SK-N-MC (cell line): ENCODE measurements at places on chromosomes 1 and 21.

DNA sequence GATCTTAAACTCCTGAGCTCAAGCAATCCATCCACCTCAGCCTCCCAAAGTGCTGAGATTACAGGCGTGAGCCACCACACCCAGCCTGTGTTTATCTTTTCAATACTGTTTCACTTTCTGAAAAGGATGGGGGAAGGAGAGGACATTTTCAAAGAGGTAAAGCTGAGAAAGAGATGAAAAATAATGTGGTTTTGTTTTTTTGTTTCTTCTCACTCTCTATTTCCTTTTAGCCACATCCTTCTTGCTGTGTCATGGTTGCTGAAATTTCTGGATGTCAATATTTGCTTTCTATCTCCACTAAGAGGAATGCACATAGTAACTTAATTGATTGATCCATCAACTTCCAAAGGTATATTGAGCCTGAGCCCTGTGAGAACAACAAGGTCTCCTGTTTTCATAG, 6.4 kb upstream of the C1orf21 start:
- no peak for DNase-seq

GRCh38 chr1:244836135-244836521, 670 bp downstream of the COX20 start:
- DNase-seq = no peak

DNA sequence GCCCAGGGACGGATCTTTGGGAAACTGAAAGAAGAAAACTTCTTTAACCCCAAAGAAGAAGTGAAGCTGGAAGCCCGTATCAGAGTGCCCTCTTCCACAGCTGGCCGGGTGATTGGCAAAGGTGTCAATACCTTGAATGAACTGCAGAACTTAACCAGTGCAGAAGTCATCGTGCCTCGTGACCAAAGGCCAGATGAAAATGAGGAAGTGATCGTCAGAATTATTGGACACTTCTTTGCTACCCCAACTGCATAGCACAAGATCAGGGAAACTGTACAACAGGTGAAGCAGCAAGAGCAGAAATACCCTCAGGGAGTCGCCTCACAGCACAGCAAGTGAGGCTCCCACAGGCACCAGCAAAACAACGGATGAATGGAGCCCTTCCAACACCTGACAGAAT, 114.0 kb downstream of the NBPF12 start:
- no peak for DNase-seq

DNA sequence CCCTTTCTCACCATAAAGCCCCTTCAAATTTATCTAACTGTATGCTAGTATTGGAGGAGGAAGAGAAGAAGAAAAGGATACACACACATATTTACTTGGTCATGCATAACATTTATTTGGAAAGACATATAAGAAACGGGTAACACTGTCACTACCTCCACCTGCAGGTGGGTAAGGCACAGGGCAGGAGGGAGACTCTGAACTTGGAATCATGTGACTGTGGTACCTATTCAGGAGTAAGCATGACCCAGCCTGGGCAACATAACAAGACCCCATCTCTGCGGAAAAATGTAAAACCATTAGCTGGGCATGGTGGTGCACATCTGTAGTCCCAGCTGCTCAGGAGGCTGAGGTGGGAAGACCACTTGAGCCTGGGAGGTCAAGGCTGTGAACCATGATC, 1.4 kb upstream of the PADI6 start:
- no peak for DNase-seq

GRCh38 chr1:205481629-205482151, 22.8 kb upstream of the CDK18 start:
- no peak for DNase-seq

DNA sequence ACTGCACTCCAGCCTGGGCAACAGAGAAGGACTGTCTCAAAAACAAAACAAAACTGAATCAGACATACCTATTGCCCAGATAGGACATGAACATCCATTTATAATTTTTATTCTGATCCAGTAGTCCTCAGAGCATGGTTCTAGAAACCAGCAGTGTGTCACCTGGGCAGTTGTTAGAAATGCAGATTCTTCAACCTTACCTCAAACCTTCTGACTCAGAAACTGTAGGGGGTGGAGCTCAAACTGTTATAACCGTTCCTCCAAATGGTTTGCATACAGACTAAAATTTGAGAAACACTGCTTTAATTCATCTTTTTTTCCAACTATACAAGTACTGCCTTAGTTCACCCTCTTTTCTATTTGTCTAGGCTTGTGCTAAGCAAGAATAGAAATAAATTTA, 6.0 kb downstream of the NASP start:
- no peak for DNase-seq

- no peak for DNase-seq
Observed at GRCh38 chr21:17231771-17232170, 281.1 kb upstream of the CXADR start.

DNA sequence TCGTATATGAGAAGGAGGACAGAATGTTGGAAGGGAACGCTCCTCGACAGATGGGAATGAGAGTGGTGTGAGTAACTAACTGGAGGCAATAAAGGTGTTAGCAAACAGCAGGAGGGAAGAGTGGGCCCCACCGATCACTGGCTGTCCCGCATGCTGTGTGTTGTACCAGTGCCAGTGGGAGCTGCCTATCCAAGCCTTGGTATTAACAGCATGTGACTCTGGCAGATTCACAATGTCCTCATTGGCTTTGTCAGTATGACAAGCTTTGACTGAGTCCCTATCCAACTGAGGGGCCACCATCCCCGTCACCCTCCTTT, 188.3 kb downstream of the NRIP1 start:
- no peak for DNase-seq

DNA sequence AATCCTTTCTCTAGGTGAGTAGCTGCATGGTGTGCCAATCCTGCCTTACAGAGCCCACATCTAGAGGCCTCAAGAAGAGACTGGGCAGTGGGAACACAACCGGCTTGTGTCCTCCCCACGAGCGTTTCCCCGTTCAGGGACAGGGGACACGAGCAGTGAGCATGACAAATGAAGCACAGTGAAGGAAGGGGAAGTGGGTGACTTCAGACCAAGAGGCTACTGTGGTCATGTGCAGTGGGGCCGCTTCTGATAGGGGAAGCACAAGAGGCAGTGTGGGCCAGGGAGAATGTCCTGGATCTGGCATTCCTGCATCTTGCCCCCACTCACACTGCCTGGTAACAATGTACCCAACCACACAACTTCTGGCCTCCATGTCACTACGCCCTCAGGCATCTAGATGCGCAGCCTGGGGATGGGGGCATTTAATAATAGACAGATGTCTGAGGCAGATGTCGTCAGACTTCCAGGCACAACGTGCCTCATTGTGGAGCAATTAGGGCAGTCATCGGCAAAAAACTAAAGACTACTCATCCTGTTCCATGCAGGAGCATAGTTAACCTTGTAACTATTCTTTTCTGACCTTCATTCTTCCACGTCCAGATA, 155.6 kb upstream of the NBPF11 start:
- DNase-seq = no peak

DNA sequence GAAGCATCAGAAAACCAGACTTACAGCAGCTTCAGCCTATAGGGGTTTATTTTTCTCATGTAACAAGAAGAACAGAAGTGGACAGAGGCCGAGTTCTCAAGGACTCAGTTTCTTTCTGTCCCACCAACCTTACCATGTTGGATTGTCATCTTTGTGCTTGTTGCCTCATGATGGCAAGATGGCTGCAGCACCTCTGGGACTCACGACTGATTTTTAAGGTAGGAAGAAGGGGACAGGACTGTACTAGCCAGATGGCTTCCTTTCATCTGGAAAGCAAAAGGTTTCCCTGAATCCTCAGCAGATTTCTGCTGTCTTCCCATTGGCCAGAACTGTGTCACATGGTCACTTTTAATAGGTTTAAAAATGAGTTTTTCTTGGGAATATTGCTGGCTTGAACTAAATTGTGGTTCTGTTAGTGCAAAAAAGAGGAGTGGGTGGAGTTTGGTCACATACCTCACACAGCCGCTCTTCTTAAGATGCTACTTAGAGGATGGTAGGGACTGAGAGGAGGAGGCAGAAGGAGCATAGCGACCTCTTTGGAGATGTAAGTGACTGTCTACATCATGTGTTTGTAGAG, 48.1 kb upstream of the ENAH start:
- no peak for DNase-seq

- no peak for DNase-seq
Observed at GRCh38 chr1:199808110-199808870, 219.2 kb upstream of the NR5A2 start.

DNA sequence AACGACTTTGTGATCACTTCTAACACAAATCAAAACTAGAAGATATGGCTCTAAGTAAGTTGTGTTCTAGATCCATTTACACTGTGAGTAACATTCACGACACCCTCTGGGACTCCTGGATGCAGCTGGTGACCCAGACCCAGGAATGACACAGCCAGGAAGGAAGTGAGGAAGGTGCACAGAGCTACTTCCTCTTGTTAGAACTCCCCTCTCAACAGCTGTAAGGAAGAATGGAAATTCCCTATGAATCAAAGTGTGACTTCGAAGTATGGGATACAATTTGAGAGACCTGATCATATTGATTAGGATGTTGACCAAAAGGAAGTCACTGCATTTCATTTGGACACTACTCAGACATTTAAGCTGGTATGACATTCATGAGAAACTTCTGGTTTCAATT, 185.3 kb downstream of the NRIP1 start:
- DNase-seq = no peak

DNA sequence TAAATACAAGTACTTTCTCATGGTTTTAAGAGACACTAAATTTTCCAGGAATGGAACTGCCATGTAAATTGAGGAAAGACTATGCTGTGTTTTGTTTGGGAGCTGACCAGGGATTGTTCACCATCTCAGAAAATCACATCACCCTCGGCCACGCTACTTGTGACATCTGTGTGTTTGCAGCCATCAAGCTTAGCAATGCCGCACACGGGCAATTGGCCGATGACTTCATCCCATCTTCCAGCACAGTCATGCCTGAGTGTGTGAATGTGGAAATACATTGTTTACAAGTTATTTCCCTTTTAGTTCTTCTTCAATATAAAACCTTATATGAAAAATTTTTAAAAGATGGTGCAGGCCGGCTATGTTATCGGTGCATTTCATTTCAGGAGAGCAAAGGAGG, 121.6 kb downstream of the GLIS1 start:
- no peak for DNase-seq

- DNase-seq = no peak
Observed at GRCh38 chr1:241269116-241269515, 87.9 kb downstream of the RGS7 start.

DNA sequence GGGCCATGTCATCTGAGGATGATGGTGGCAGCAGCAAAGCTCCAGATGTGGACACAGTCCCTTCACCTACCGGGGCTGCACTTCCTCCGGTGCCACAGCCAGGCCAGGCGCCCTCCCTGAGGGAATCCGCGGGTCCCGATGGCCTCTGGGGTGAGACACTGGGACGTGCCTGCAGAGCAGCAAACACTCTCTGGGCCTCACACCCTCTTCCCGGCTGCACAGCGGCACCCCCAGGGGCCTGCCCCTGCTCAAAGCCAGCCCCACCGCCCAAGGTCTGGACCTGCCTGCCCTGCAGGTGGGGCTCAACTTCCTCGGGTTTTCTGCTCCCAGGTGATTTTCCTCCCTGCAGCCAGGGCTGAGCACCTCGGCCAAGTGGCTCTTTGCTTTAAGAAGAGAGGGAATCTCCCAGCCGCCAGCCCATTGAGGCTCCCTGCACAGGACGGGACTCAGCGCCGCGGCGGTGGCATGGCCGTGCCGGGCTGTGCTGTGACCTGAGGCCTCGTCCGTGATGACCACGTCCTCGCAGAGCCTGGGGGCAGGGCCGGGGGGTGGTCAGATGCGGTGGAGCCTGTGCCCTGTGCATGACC, 21.3 kb upstream of the COL18A1 start:
- DNase-seq = no peak

DNA sequence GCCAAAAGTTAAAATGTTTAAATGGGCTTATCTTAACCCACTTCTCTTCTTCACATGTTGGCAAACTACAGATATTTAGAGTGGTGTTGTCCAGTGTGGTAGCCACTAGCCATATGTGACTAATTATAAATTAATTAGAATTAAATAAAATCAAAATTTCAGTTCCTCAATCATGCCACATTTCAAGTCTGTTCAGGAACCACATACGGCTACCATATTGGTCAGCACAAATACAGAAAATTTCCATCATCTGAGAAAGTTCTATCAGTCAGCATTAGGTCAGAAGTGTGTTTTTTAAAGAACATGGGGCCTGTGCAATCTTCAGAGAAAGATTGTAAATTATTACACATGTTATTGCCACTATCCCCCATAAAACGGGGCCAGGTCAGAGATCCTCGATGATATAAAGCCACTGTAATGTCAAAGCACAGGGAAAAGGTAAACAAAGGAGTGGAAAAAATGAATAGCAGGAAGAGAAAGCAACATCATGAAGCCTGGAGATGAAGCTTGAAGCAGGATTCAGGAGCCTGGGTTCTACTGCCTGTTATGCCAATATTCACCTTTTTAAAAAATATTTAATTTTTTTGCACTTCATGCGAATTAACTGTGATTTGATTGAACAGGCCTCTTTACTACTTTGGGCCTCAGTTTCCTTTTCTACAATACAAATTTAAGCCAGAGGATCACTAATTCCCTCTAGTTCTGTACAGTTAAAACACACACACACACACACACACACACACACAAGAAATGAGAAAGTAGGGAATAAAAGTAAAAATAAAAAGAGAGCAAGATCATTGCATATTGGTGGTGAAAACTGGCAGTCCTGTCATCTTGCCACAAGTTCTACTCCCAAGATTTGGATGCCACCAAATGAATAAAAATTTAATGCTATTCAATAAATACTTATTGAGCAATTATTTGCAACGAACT, 2.3 kb downstream of the RSBN1 start:
- DNase-seq = no peak

- DNase-seq = no peak
Observed at GRCh38 chr1:230758709-230759368, 11.7 kb downstream of the CAPN9 start.

- DNase-seq = no peak
Observed at GRCh38 chr21:27315373-27315772, 348.5 kb upstream of the ADAMTS5 start.

GRCh38 chr1:213989002-213989855, 1.5 kb downstream of the PROX1 start:
- DNase-seq = no peak

DNA sequence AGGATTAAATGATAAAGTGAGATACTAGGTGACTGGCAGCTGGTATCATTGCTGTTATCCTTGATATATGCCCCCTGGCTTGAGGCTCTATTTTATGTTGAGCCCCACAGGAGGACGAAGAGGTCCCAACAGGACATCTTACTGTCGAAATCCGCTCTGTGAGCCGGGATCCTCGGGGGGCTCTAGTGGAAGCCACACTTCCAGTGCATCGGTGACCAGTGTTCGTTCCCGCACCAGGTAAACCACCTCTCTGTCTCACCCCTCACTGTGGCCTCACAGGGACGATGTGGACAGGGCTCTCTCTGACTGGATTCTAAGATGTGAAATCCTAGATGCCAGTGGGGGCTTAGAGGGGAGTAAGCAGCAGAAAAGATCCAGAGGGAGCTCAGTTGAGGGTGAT, 2.1 kb downstream of the TMEM39B start:
- no peak for DNase-seq

- DNase-seq = no peak
Observed at GRCh38 chr1:10989095-10989494, 23.4 kb upstream of the TARDBP start.

GRCh38 chr1:176364236-176364905, 98.6 kb upstream of the PAPPA2 start:
- no peak for DNase-seq
